ENCODE measurements at places on chromosomes 2 and 18. TPM values are rescaled to one million over a fixed set of nuclear protein-coding genes. Genes with fewer than 3 reads are reported as not detected.

The ERCC3 gene
- 29.3 TPM for polyA plus RNA-seq

The CYTIP gene
- 163 TPM for polyA plus RNA-seq

The CPO gene
- polyA plus RNA-seq = not detected

The SETBP1 gene
- polyA plus RNA-seq = not detected

The KYNU gene
- 0.85 TPM for polyA plus RNA-seq

The ELOA2 gene
- not detected for polyA plus RNA-seq

The CD207 gene
- polyA plus RNA-seq = not detected

The KCNF1 gene
- not detected for polyA plus RNA-seq

The CYRIA gene
- polyA plus RNA-seq = not detected

The FKBP1B gene
- polyA plus RNA-seq = 2.3 TPM

The CAPG gene
- 136 TPM for polyA plus RNA-seq

The EFHD1 gene
- 1.4 TPM for polyA plus RNA-seq

The TSHZ1 gene
- polyA plus RNA-seq = 0.84 TPM

The CHRND gene
- polyA plus RNA-seq = not detected

The POTEJ gene
- polyA plus RNA-seq = not detected

The PROKR1 gene
- not detected for polyA plus RNA-seq

The NT5C1B gene
- polyA plus RNA-seq = 0.47 TPM

The PLCL1 gene
- 5.5 TPM for polyA plus RNA-seq

The SALL3 gene
- polyA plus RNA-seq = not detected

The DSG1 gene
- polyA plus RNA-seq = not detected

The DQX1 gene
- polyA plus RNA-seq = not detected

The FAM237A gene
- not detected for polyA plus RNA-seq

Data from CD4-positive, alpha-beta memory T cell (primary cell).